ENCODE measurements at places on chromosomes 12 and 14.

DNA sequence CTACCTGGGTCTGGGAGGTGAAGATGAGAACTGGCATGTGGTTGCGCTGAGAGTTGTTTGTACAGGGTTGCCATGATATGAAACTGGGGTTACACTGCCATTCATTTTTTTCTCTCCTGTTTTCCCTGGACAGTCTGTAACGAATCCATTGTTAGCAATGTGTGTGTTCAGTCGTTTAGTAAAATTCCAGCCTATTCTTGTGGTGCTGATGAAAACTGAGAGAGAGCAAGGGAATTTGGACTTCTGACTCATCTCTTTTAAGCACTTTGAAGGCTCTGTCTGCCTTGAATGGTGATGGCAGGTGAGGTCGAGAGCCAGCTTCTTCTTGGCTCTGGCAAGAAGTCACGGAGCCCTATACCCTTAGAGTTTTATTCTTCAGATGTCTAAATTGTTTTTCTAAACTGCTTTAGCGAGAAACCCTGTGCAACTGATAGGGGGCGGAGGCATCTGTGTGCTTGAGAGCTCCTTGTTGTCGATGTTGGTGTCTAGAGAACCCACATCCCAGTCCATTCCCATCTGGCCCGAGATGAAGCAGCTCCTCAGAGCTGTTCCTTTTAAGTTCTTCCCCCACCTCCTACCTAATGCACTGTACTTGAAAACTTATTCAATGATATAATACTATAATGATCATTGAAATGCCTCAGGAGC, 204.4 kb downstream of the TMX1 start:
- no peak for DNase-seq

DNA sequence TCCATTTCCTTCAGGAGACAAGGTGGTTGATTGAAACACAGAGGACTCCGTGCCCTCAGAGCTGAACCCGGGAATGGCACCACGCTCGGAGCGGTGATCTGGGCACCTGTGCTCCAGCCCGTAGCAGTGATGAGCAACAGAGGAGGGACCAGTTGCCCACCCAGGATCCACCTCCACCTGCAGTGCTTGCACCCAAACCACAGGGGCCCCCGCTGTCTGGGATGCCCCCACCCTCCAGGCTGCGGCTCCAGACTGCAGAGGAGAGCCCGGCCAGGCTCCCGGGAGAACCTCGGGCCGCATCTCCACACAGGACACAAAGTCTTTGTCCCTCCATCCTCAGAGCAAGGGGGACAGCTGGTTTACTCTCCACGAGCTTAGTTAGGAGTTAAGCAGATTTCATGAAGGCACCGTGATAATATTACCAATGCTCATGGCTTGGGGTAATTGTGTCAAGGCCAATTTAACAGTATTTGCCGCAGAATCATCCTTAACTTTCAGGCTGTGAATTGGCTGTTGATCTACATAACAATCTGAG, 100.6 kb downstream of the TNFAIP2 start:
- DNase-seq = no peak

GRCh38 chr14:65359503-65359902, 53.0 kb upstream of the FUT8 start:
- no peak for DNase-seq

DNA sequence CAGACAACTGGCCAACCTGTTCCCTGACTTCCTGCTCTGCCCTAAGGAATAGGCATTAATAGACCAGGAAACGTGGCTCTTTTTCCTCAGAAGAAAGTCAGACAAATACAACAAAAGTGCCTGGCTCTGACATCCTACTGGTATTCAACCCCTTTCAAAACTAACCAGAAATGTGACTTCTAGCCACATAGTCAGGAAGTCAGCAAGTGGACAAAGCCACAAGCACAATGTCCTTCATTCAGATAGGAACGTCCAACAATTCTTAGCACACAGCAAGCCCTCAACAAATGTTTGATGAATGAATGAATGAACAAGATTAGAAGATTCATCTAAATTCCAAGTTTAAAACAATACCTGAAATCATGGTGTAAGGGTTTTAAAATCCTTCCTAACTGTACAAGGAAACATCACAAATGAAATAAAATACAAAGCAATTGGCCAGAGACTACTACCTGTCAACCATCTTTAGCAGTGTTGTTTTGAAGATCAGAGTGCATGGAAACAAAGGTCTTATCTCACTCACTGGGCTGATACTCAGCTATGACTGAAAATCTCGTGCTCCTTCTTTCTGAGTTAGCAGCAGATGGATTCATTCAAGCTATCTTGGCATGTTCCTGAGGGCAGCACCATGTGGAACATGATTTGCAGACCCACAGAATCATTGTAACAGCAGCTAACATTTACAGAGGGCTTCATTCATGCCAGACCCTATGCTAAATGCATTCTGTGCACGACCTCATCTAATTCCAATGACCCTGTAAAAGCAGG, 16.5 kb downstream of the APPL2 start:
- DNase-seq = no peak

- DNase-seq = no peak
Measured at GRCh38 chr12:130953771-130954543, at the start of gene ADGRD1. TSS of gene ADGRD1 (plus strand) at chr12:130953907. CDS start at chr12:130954466, 559 bp downstream.

GRCh38 chr14:54446161-54446693, 5.1 kb upstream of the CNIH1 start:
- peak; percentile 14 for DNase-seq

DNA sequence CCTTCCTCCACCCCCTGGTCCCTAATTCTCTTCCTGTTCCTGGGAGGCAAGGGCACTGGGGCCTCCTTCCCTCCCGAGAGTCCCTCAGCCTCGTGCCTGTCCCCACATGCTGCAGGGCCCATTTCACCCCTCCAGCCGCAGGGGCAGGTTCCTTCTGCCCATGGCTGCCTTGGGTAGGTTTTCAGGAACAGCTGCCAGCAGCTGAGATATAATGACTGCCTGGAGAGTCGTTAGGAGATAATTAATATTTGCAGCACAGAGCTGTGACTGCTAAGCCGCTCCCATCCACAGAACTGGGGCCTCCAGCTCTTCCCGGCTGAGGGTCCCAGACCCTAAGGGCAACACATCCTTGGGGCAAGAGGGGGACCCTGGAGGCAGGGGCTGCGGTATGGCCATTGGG, 211.9 kb upstream of the LHX5 start:
- peak; percentile 36 for DNase-seq

GRCh38 chr12:15526033-15526432, 203.7 kb downstream of the PTPRO start:
- DNase-seq = no peak

- DNase-seq = no peak
Measured at GRCh38 chr12:130868412-130868811, 3.5 kb upstream of the RAN start.

- no peak for DNase-seq
Measured at GRCh38 chr12:22850185-22850584, 225.2 kb downstream of the ETNK1 start.

- DNase-seq = peak; percentile 27
Measured at GRCh38 chr14:59333668-59334067, 131.5 kb downstream of the GPR135 start.

DNA sequence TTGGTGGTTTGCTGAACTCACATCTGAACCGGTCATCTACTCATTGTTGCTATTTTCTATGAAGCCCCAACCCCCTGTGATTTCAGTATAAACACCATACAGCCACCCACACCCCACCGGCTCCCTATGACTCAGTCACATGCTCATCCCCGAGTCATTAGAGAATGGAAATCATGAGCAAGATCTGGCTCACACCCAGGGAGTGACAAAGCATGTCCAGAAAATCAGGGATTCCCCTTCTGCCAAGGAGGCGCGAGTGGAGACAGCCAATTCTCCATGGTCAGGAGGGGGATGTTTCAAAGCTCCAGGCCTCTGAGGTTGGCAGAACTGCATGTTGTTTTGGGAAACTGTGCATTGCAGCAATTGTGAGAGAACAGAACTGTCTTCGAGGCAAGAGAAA, 657.5 kb upstream of the TBX3 start:
- DNase-seq = peak; percentile 2

DNA sequence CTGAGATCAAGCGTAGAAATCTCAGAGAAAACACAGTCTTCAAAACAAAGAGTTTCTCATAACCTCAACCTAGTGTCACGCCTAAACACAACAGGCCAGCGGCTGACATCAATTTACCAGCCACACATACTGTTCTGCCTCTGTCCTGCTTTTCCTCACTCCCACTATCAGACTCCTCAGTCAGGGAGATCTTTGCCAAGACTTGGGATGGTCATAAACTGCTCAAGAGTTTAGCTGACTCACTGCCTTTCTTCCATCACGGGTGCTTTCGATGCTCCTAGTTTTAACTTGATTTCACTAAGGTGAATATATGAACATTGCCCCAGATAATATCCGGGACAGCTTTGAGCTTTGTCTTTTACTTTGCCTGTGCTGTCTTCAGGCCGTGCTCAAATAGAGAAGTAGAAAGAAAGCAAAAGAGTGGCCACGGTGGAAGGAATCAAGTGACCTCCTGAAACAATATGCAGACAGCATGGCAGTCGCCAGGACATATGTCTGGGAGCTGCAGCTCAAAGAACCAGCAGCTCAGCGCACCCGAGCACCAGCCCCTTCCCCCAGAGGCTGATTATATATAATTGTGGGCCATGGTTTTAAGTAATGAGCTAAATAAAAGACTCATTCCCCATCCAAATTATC, 12.1 kb downstream of the MDM1 start:
- peak; percentile 17 for DNase-seq

- no peak for DNase-seq
Measured at GRCh38 chr14:92452471-92452870, 61.1 kb upstream of the RIN3 start.

GRCh38 chr12:92426332-92426731, 276.5 kb upstream of the PLEKHG7 start:
- DNase-seq = no peak

Data from NCI-H1436 (cell line).